ENCODE measurements at places on chromosomes 4 and X.
A peak's percentile ranks its signal among the peaks of the same experiment; 100 is the strongest.

DNA sequence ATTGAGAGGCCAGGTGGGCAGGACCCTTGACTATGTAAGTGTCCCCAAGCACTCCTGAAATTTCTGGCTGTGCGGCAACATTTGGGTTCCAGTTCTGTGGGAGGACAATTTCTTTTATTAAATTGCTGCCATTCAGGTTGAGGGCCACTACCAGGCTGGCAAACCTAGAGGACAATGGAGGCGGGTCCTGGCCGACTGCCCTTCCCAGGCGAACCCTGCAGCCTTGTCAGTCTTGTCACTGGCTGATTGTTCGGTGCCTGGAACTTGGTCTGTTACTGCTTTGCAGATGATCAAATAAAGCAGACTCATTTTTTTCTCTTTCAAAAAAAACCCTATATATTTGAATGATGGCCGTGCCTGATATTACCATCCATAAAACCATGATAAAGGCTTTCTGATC, 6.6 kb upstream of the TMEM128 start:
- no peak for DNase-seq

DNA sequence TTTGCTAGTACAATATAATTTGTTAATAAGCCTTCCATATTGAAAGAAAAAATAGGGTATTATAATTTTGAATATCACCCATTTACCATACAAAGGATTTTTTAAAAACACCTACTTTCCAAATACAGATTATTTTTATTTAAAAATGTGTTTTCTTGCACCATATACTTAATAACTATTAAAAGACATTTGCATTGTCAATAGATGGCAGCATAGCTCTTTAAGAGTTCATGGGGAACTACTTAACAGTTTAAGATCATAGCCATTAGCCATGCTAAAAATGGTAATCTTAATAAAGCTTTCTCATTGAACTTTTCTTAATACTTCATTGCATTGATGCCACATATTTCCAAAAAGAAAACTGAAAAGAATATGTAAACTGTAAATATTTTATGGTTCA, 1995.9 kb downstream of the C4orf33 start:
- DNase-seq, result no peak

DNA sequence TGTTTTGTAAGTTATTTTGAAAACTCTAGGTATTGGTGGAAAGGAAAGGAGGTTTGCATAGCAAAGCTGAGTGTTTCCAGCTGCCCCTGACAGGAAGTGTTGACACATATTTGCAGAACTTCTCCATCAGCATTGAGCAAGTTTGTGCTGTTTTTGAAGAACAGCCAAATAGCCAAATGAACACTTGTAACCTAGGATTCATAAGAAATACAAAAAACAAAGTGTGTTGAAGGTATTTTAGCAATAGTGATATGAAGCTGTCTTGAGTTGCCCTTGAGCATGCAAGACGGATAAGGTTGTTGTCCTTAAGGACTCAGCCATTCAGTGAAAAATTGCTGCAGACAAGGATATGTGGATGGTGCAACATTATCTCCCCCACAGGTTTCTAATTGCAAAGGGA, 68.3 kb upstream of the PGM2 start:
- DNase-seq, result no peak

DNA sequence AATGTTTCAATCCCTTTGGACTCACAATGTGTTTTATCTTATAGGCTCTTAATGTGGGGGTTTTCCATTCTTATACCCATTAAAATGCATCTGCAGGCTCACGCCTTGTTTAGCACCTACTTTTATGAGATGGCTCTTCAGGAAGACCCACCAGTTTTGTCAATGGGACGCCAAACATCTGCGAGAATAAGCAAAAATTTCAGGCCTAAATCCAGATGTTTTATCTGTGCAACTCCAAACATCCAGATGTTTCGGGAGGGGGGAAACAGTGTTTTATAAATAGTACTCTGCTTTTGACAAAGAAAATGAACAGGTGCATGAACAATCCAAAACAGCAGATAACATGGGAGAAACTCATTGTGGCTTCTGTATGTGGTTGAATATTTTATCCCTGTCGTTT, 342.8 kb downstream of the DHX15 start:
- no peak for DNase-seq

DNA sequence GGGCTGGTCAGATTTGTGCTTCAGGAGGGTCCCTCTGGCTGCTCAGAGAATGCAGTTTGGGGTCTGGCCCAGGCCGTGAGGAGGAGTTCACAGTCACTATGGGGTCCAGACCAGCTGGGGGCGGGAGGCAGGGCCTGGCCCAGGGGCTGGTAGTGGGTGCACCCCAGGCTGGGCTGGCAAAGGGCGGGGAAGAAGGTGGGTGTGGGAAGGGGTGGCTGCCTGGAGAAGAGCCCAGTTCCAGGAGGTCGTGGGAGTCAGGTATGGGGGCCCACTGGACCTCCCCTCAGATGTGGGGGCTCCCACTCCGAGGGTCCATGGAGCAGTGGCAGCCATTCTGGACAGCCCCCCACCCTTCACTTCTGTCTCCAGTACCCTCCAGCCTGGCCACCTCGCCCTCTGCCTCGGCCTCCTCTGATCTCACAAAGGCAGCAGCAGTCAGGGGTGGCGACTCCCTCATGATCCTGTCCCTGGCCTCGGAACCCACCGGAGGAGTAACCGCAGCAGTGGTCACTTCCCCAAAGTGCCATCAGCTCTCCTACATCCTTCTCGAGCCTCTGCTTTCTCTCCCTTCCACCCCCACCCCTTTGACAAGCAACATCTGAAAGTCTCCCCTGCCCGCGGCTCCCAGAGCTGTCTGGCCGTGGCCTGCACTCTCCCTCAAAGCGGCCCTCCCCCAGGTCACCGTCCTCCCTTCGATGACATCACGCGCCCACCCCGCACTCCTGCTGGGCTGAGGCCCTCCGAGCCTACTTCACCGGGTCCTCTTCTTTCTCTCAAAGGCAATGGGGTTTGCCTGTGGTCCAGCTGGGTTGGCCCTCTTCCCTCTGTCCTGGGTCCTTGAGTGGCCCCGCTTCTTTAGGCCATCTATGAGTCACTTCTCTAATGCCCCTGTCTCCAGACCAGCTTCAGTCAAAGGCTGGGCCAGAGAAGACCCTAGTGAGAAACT, 1.7 kb upstream of the SLC6A8 start:
- DNase-seq, result no peak

DNA sequence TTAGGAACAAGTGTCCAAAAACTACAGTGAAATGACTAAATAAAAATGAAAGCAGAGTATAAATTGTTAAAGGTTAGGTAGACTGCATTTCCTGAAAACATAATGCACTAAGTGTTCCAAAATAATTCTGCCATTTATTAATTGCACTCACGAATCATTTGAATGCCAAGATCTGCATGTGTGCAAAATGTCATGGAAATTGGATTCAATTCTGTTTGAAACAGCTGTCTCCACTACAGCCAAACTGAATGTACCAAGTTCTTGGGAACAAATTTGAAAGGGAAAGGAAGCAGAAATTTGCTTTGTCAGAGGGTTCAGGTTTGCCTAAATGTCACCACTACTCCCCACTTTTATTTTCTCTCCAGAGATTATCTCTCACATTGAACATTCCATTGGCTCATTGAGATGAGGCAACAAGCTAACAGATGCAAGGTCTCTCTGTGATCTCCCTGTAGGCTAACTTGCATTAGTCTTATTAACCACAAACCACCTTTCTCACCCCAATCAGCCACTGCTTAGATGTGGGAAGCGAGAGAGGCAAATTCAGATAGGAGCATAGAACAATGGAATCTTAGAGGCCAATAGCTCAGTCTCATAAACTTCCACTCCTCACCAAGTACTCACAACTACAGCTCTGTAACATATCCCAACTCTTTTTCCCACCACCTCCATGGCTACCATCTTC, 226.6 kb downstream of the KDR start:
- DNase-seq, result no peak

- no peak for DNase-seq
These were observed 123.2 kb downstream of the ELOVL6 start for GRCh38 chr4:110075083-110075738.

DNA sequence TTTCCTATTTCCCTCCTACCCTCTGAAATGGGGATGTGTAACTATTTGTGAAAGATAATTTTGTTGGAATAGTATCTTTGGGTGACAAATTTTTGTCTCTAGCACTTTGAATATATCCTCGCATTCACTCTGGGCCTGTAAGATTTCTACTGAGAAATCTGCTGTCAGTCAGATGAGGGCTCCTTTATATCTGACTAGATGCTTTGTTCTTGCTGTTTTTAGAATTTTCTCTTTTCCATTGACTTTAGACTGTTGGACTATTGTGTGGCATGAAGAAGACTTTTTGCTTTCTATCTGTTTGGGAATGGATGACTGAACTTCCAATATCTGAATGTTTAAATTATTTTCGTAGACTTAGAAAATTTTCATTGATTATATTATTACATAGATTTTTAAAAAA, 54.2 kb upstream of the GRID2 start:
- no peak for DNase-seq

GRCh38 chr4:41935652-41936021, 408 bp downstream of the TMEM33 start:
- DNase-seq, result peak; percentile 2

DNA sequence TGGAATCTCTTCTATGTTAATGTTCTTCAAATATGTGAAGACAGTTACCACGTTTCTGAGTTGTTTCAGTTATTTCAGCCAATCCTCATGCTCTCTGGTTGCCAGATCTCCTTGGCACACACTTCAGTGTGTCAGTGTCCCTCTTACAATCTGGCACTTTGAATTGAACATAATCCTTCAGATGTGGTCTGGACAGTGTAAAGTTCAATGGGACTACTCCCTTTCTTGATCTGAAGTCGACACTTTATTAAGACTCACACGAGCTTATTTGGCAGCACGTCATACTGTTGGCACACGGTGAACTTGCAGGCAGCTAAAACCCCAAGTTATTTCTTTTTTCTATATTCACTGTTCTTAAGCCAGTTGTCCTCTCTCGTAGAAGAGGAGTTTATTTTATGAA, 28.2 kb downstream of the ARSJ start:
- no peak for DNase-seq

- no peak for DNase-seq
These were observed 81.4 kb upstream of the ACSL1 start for GRCh38 chr4:184907216-184907615.

GRCh38 chr4:100742045-100742444, 224.2 kb upstream of the EMCN start:
- no peak for DNase-seq

DNA sequence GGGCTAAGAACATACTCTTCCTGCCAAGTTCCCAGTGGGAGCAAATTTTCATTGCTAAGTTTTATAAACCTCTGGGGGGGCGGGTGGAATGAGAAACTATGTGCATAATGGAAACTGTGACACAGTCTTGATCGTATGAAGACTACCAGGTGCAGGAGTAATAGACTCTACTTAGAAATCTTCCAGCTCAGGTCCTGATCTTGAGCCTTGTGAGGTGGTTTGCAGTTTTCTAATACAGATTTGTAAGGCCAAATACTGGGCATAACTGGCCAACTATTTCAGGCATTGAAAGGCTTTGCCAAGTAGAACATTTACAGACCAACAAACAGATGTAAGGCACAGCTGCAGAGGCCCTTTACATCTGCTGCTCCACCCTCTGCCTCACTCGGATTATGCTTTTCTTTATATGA, 89.7 kb upstream of the CBR4 start:
- no peak for DNase-seq

- no peak for DNase-seq
These were observed 44.6 kb downstream of the RASSF6 start for GRCh38 chr4:73575660-73576059.

DNA sequence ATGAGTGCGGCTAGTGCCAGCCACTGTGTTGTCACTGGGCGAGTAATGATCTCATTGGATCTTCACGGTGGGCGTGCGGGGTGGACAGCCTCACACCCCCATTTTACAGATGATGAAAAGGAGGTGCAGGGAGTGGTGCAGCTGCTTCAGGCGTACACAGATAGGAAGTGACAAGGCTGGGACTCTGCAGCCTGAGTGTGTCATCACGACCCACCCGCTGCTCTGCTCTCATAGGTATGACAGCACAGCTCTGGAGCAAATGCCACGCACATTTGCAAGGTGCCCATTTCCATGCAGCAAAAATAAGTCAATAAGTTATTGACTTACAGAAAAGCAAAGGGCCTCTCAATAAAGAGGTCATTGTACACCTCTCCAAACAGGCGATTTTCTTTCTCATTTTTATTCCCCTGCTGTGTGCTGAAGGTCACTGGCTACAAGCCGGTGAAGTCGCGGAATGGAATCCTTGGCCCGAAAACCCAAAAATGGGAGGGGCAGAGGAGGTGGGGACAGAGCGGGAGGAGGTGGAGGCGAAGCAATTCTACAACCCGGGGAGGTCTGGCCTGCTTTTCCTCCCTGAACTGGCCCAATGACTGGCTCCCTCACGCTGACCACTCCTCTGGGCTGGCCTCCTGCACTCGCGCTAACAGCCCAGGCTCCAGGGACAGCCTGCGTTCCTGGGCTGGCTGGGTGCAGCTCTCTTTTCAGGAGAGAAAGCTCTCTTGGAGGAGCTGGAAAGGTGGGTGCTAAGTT, at the start of gene SOD3:
TSS of gene SOD3 (plus strand) at position 658 of the 750 bp plus-strand sequence. CDS start 3,949 bp downstream, outside the sequence.
- no peak for DNase-seq

GRCh38 chrX:130539721-130540321, 138.0 kb downstream of the RBMX2 start:
- DNase-seq, result peak; percentile 12

DNA sequence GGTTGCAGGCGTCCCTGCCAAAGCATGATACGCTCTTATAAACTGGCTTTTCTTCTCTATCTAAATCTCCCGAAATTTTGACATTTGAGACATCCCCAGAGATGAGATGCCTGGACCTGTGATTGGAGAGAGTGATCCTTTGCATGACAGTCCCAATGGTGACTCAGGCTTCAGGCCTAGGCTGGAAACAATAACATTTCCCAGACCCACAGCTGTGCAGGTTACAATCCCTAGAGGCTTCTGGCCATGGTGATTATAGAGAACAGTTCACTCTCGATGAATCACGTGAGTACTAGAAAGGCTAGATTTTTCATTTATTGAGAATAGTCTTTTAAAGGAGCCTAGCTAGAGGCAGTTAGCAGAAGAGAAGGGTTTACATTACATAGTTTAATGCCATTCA, 75.9 kb downstream of the SPATA18 start:
- no peak for DNase-seq

GRCh38 chr4:1896658-1896991, 25.4 kb downstream of the NSD2 start:
- no peak for DNase-seq

GRCh38 chr4:139629436-139630125, 36.0 kb upstream of the MGST2 start:
- no peak for DNase-seq

- DNase-seq, result no peak
These were observed 265.9 kb downstream of the CBLL2 start for GRCh38 chrX:22538580-22538979.

GRCh38 chr4:19729886-19730651, 521.6 kb upstream of the SLIT2 start:
- no peak for DNase-seq

DNA sequence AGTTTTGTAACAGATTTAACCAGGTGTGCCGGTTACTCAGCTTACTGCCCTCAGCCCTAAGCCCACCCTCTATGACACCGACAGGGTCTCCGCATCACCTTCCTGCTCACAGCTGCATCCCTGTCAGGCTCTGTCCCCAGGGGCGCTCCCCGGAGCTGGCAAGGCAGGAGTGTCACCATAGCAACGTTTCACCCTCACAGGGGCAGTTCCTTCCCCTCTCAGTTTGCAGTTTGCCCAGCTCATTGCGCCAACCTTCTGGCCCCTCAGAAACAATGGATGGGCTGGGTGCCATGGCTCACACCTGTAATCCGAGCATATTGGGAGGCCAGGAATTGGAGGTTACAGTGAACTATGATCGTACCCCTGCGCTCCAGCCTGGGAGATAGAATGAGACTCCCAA, 42.6 kb downstream of the RGS12 start:
- DNase-seq, result no peak

- no peak for DNase-seq
These were observed 53.0 kb upstream of the GABRA2 start for GRCh38 chr4:46442963-46443362.

Data from activated CD4-positive, alpha-beta T cell treated with anti-CD3 and anti-CD28 coated beads for 24 hours (primary cell).